ENCODE measurements at places on chromosomes 6 and 20.

DNA sequence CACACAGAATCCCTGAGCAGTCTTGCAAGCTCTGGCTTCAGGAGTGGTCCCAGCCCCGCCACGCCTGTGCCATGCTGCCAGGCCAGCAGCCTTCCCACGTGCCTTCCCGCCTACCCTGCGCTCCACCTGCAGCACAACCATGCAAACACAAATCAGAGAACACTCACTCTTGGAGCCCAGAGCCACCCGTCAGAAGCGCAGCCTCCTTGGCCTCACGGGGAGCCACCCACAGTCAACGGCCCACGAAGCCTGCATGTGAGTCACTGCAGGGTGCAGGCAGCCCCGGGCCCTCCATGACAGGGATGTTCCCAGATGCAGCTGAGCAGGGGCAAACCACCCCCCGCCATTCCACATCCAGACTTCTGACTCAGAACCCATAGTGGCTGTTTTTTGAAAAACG is 217.0 kb downstream of the DLL1 start:
- no peak for DNase-seq

GRCh38 chr20:17854307-17854903 is 114.2 kb downstream of the SNX5 start:
- DNase-seq = no peak

DNA sequence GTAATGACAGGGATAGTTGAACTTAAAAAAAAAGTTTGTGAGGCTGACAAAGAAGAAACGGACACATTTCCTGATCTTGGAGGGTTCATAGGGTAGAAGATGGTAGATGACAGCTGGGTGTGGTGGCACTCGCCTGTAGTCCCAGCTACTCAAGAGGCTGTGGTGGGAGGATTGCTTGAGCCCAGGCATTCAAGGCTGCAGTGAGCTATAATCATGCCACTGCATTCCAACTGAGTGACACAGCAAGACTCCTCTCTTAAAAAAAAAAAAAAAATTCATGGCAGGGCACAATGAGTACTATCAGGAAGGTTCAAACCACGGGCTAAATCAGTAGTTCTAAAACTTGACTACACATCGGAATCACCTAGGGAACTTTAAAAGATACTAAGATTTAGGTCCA is 2.0 kb upstream of the MICA start:
- DNase-seq = no peak

DNA sequence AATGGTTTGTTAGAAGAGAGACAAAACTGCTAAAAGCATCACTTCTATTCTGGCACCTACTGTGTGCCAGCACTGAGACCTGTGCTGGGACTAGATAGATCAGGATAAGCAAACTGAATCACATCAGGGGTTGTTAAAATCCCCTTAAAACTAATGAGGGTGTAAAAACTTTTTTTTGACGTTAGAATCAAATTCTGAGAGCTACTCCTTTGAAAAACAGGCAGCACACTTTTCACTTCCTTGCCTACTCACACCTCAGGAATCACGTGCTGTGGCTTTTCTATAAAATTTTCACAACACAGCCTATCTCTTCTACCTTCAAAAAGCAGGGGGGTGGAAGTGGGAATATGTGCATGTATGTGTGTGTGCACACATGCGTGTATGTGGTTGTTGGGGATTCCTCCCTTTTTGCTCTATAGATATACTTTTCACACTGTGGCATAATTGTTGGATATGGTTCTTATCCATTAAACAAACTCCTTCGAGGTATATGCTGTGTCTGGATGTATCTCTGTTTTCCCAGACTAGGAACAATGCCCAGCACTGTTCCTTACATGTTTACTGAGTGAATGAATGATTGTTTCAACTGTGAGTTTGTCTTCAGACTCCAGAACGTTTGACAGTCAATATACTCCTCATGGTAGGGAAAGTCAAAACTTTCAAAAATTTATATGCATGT is 105.4 kb downstream of the FYN start:
- no peak for DNase-seq

DNA sequence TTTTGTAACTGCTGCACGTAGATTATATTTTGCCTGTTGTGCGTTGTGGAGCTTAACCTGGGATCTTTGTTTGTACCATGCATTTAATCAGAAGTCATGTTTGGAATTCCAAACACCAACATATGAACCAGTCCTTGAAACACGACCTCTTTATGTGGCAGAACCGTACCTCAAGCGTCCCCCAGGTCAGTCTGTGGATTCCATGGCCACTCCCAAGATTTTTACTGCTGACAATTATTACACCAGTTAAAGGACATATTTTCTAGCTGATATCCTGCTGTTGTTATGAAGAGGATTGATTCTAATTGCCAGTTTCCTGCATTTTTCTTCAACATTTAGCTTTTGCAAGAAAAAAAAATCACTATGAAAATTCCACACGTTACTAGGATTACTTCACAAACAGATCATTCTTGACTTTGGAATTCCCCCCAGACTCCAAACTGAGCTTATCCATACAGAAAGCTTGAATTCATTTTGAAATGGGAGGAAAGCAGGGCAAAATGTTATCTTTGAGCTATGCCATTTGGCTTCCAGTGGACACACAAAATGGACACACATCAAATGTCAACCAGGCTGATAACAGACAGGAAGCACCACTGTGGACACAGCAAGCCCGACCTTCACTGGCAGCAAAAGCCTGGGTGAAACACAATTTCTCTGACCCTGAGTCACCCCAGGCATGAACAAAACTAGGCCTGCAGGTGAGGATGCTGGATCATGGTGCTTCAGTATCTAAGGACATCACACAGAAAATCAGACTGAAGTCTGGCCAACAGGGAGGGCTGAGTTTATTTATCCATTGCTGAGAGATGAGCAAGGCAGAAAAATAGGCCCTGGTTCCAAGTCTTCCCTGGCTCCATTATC is 542.9 kb upstream of the JAG1 start:
- no peak for DNase-seq

DNA sequence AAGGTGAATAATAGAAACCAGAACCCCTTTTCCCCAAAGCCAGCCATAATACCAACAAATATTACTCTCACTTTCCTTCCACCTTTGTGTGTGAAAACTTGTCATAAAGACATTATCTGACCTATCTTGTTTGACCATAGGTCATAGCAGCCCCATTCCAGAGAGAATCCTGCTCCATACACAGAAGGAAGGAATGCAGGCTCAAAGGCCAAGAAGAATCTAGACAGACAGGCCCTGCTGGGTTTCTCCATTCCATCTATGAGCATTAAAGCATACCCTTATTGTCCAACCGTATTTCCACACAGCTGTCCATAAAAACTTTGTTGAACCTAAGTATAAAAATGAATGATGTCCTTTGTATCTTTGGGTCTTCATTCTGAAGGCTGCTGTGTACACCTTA is 40.7 kb upstream of the KCNK5 start:
- no peak for DNase-seq

DNA sequence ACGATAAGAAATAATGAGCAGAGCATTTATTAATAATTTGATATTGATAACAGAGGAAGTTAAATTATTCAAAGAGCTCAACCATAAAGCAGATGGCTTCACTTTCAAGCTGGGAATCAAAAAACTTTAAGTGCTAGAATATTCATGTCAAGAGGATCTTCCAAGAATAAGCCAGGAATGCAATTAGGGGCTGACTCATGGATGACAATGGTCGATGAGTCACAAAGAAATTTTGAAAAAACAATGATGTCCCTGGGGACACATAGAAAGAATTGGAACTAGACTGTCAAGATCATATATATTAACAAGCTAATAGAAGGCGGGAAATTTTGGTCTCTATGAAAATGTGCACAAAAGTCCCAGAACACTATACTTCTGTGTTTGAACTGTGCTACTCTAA is 304.1 kb downstream of the LAMA2 start:
- no peak for DNase-seq

- no peak for DNase-seq
Measured at GRCh38 chr20:30489614-30490003, 767.9 kb upstream of the DEFB115 start.

- DNase-seq = no peak
Measured at GRCh38 chr6:151376440-151376839, 14.9 kb downstream of the ZBTB2 start.

DNA sequence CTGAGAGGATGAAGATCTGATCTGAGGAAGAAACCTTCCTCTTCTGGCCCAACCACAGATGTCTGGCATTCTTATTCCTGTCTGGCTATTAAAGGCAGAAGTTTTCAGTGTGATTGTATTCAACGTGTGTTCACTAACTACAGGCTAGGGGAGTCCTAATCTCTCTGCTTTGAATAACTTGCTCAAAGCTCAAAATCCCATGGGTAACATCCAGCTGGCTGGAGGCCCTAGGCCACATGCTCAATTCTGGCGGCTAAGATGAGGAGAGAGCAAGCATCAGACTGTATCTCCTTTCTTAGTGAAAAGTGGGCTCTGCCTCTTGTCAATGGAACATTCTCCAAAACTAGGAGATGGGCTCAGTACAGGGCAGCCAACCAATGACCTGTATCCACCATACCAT is 478.0 kb downstream of the KIF16B start:
- no peak for DNase-seq

DNA sequence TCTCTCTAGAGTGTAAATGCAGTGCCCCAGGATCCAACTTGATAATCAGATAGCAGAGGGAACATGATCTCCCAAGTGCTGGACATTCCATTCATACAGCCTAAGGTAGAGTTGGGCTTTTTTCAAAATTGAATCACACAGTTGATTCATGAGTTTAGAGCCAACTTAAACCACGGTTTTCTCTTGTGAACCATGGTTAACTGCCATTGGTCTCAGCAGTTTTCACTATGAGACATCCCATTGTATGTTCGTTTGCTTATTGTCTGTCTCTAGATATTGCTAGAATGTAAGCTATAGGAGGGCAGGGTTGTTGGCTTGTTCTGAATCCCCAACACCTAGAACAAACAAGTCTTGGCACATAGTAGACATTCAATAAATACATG is 37.2 kb upstream of the TAF8 start:
- DNase-seq = peak; percentile 3

DNA sequence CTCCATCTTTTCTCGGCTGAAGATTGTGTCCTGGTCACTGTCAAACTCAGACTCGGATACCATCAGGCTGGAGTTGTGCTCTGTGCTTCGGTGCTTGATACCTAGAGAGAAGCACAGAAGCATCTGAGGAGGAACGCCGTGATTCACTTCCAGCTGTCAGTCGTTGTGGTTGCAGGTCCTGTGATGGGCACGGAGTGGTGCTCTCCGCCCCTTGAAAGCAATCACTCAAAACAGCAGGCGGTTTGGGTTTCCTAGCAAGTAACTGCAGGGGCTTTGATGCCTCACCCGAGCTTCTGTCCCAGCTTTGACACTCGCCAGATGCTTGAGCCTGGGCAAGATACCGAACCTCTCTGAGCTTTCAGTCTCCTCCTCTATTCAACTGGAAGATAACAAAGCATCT is 52.5 kb downstream of the ALDH5A1 start:
- DNase-seq = no peak

- no peak for DNase-seq
Measured at GRCh38 chr20:51402201-51402600, 140.3 kb downstream of the NFATC2 start.

GRCh38 chr20:44203161-44203560 is 7.4 kb downstream of the OSER1 start:
- DNase-seq = no peak

GRCh38 chr6:21099338-21100314 is 493.9 kb upstream of the SOX4 start:
- no peak for DNase-seq

DNA sequence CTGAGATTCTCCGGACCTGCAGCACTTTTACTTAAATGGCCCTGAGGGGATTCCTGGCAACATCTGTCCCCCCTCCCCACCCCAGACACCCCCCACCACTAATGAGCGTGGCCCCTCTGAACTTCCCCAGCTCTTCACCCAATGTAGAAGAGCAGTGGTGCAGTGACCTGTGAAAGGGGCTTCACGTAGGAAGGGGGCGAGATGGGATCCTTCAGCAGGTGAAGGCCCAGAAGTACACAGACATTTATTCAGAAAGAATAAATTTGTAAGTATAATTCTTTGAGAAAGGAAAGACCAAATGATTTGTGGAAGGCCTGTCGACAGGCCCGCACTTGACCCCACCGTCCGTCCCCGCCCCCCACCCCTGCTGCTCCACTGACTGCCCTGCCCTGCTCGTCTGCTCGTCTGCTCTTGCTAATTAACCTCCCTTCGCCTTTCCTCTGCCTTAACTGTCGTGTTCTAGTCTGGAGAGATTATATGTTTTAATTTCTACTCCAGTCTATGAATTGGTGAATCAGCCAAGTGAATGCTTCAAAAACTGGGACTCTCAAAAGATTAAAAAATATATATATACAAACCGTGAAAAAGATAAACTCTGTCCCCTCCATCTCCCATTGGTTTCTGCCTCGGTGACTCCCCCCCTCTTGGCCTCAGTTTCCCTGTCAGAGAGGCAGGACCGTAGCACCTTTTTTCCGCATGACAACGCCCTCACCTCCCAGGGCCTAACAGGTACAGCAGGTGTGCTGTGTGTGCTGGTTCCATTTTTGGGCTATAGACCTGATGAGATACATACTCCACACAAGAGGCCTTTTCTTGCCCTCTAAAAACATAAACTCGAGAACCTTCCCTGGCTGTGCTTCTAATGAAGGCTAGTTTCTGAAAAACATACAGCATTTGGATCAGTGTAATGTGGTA is 49.2 kb downstream of the GNAS start:
- DNase-seq = no peak

DNA sequence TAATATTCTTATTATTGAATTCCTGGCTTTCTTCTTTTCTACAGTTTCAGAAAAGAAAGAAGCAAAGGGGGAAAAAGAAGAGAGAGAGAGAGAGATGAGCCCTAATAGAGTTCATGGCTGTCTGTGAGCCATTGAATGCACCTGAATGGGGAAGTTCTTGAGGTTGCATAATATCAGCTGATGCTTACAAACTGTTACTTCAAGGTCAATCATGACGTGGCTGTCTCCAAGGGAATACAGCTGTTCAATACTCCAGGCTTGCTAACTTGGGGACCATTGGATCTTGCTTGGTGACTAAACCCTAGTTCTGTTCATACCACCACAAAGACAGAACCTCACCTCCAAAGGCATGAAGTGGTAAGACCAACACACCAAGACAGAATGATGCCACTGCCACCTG is 180.4 kb downstream of the ADGRG6 start:
- DNase-seq = no peak
